Activated CD4-positive, alpha-beta T cell treated with anti-CD3 and anti-CD28 coated beads, Interleukin-2, Interleukin-6, amounts not matched to agents 100 ng/mL and 50 ng/mL, durations not matched to agents 16 hours and 8 hours (primary cell): ENCODE measurements at places on chromosomes 6 and 20.
A peak's percentile ranks its signal among the peaks of the same experiment; 100 is the strongest.

DNA sequence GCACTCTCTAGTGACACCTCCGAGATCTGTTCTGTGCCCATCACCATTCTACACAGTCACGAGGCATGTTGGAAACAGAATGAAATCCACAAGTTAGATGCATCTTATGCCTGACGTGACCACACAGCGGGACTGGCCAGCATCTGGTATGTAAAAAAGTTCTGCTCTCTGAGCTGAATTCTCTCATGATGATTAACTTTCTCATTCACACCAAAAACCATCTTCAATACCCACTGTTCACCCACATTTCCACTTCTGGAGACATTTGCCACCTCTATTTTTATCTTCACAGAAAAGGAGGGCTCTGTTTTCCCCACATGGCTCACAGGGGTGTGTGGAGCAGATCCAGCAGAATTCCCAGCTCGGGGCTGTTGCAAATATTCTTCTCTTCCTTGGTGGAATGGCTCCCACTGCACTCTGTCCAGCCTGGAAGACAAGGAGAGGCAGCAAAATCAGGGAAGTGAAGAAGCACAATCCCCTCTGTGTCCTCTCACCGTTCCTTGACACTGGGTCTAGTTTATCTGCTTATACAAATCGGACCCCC, 303.4 kb downstream of the TAF4 start:
- DNase-seq, result no peak

DNA sequence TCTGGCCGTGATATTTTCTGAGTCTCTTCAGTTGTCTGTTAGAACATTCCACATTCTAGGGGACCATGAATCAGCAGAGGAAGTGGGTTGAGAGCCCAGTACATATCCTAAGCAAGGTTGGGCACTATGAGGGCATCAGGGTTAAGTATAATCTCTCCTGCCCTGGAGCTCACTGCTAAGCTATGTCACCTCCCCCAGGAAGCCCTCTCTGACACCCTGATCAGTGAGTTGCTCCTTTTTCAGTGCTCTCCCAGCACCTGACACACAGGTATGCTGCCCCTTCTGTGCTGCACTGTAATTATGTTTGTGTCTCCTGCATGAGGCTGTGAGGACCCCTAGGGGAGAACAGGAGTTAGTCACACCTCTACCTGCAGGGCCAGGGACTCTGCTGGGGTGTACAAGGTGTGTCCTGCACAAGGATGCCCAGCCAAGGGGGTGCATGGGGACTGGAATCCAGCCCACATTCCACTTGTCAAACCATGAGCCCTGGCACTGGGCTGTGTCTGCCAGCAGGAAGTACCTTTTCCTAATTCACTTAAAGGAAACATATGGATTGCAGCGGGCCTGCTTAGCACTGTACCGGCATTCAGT, 3.9 kb downstream of the RAB44 start:
- DNase-seq, result no peak

DNA sequence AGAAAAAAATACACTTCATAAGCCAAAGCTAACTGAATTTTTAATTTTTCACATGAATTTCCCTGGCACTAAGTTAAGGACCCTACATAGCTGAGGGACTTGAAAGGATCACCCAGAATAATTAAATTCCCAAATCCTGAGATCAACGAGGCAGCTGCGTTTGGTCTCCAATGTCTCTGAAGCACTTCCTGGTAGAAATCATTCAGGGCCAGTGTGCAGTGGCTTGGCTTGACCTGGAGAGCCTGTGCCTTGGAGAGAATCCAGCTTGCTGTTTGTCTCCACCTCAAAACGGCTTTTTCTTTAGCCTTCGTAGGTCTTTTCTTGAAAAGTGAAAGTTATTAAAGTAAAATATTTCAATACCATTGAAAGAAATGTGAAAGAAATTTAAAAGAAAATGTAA, 92.4 kb downstream of the SMOC2 start:
- no peak for DNase-seq

DNA sequence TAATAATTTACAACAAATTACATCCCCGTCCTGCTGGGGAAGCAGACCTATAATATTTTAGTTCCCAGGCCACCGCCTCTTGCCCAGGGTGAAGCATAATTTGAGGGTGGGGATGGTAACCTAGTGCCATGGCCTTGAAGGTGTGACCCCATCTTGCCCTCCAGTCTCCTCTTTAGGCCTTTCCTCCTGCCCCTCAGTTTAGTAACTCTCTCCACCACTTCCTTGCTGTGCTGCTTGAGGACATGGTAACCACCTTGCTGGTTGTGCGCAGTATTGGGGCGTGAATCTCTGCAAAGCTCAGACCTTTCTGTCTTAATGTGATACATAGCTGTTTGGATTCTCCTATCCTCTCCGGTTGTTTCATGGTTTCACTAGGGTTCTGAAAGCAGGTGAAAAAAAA, 16.6 kb downstream of the SNX9 start:
- no peak for DNase-seq

- no peak for DNase-seq
Measured at GRCh38 chr20:41395667-41396664, 29.3 kb upstream of the EMILIN3 start.

DNA sequence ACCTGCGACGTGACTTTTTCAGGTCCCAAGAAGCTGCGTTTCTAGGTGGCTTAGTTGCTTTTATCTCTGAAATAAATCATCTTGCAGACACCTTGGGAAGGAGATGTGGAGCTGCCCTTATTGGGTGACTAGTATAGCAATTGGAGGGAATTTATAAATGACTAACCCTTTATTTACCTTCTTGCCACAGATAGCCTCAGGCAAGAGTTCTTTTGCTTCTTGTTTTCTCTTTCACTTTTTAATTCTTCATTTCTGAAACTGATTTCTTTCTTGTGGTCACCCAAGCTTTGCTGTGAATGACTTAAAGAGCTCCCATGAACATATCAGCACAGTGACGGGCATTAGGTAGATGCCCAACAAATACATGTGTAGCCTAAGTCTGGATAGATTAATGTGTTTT, 3.0 kb downstream of the ADGRF4 start:
- DNase-seq, result peak; percentile 6

DNA sequence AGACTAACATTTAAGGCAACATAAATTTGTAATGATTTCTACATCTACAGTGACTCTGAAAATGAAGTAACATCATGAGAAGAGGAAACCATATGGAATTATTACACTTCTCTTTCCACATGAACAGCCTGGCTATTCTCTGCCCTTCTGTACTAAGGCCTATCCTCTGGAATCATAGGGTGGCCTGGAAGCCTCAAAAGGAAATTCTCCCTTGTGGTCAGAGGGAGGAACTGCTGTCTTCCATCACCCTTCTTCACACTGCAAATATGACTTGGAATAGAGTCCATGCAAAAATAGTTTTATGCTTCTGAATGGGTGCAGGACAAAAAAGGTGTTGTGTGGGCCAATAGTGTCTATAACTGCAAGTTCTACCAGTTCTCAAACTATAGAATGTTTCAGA, 44.6 kb upstream of the SH3BGRL2 start:
- DNase-seq, result no peak

GRCh38 chr6:19024737-19025136, 637.6 kb downstream of the RNF144B start:
- peak; percentile 1 for DNase-seq

DNA sequence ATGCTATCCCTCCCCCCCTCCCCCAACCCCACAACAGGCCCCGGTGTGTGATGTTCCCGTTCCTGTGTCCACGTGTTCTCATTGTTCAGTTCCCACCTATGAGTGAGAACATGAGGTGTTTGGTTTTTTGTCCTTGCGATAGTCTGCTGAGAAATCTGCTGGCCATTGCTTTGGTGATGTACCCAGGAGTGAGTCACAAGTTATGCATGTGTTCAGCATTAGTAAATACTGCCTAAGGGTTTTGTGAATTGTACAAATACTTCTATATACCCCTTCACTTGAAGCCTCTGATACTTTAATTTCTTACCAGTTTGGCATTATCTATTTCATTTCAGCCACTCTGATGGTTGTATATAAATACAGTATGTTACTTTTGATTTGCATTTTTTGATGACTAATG, 711.3 kb upstream of the GJE1 start:
- DNase-seq, result no peak

- no peak for DNase-seq
Measured at GRCh38 chr20:47237715-47238114, 118.8 kb downstream of the ZMYND8 start.

GRCh38 chr20:9627219-9627618, 112.8 kb downstream of the LAMP5 start:
- DNase-seq, result no peak

- DNase-seq, result no peak
Measured at GRCh38 chr6:54633601-54634000, 213.0 kb upstream of the FAM83B start.

- DNase-seq, result no peak
Measured at GRCh38 chr6:91720324-91720723, 1133.5 kb upstream of the MAP3K7 start.

GRCh38 chr6:142613981-142614380, 312.2 kb downstream of the ADGRG6 start:
- no peak for DNase-seq

DNA sequence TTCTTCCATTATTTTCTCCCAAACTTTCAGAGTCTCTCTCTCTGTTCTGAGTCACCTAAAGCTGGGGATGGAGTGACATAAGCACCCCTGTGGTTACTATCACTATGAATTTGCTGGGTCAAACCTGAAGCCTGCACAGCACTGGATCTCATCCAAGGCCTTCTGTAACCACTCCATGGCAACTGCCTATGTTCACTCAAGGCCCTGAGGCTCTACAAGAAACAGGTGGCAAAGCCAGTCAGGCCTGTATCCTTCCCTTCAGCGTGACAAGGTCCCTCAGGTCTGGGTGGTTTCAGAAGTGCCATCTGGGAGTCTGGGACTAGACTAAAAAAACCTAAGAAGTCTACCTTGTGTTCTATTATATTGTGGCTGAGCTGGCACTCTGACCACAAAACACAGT, 1278.8 kb upstream of the EYS start:
- DNase-seq, result no peak

- no peak for DNase-seq
Measured at GRCh38 chr20:41178904-41179432, 41.6 kb downstream of the PLCG1 start.

DNA sequence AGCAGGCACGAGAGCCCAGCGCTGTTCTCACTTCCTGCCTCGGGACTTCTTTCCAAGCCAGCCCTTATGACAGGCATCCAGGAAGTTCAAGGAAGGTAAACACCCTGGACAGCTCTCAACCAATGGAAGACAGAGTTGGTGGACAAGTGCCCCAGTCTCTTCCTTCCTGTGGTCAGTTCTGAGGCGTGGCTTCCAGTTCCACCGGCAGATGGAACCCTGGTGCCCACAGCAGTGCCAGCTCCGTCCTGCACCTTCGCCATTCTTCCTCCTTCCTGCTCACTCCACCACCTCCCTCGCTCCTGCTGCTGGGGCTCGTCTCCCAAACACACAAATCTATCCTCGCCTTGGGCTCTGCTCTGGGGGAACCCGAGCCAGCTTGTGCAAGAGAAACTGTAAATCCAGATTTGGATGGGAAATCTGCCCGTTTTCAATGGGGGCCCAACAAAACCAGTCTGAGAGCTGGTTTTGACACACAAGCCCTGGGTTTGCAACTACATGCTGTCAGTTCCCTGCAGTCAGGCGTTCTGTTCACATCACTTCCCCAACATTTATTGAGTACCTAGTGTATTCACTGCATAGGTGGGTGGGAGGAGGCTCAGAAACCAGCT, 162.7 kb downstream of the GRM4 start:
- no peak for DNase-seq

DNA sequence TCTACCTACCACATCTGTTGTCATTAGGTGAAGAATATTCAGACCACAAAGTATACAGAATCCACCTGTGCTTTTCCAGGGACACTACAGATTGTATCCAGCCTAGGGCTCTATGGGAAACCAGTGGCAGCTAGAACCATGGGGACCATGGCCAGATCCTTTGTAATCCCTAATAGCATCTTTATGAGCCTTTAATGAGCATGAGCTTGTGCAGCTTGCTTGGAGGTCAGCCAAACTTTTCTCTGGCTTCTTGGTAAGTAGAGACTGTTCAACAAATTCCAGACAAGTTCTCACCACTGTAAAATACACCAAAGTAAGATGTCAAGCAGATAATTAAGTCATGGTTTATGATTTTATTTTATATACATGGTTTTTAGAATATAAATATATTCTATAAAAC, 301.6 kb upstream of the ADGRB3 start:
- no peak for DNase-seq

DNA sequence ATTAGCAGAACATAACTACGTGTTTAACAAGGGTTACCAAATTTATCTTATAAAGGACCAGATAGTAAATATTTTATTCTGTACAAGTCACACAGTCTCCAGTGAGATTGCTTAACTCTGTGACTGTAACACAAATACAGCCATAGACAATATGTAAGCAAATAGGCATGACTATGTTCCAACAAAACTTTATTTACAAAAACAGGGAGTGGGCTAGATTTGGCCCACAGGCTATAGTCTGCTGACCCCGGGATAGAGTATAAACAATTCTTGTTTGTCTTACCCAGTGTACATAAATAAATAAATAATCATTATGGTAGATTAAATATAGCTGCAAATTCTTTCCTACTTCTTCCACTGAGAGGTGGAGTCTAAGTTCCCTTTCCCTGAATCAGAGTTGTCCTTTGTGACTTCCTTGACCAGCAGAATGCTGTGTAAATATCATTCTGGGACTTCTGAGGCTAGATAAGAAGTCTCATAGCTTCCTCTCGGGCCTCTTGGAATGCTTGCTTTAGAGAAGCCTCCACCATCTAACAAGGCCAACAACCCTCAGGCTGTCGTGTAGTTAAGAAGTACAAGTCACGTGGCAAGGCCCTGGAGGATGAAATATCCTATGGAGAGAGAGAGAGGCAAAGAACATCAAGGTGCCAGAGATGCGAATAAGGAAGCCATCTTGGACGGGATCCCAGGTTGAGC, 59.1 kb upstream of the TMEM244 start:
- DNase-seq, result no peak

DNA sequence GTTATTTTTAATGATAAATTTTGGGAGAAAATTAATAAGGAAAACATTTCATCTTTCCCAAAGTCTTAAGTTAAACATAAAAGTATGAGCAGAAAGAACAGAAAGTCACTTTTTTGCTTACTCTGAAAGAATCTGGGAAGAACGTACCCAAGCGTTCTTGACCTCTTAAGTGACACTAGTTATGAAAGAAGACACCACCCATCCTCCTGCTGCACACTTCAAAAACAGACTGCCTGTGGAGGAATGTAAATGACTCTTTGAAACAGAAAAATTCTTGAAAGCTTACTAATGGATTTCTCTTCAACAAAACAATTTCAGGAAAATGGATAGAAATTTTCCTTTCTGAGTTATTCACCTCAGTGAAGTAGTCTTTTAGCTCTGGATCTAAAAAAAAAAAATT, 227.7 kb downstream of the MEI4 start:
- DNase-seq, result no peak

GRCh38 chr6:121319112-121319553, 15.1 kb downstream of the TBC1D32 start:
- DNase-seq, result no peak

GRCh38 chr6:300026-300425, 7.7 kb downstream of the DUSP22 start:
- DNase-seq, result no peak

GRCh38 chr6:2468601-2468955, 223.2 kb upstream of the GMDS start:
- DNase-seq, result no peak
